ENCODE measurements at places on chromosomes 16 and 17.
A peak's percentile ranks its signal among the peaks of the same experiment; 100 is the strongest.

DNA sequence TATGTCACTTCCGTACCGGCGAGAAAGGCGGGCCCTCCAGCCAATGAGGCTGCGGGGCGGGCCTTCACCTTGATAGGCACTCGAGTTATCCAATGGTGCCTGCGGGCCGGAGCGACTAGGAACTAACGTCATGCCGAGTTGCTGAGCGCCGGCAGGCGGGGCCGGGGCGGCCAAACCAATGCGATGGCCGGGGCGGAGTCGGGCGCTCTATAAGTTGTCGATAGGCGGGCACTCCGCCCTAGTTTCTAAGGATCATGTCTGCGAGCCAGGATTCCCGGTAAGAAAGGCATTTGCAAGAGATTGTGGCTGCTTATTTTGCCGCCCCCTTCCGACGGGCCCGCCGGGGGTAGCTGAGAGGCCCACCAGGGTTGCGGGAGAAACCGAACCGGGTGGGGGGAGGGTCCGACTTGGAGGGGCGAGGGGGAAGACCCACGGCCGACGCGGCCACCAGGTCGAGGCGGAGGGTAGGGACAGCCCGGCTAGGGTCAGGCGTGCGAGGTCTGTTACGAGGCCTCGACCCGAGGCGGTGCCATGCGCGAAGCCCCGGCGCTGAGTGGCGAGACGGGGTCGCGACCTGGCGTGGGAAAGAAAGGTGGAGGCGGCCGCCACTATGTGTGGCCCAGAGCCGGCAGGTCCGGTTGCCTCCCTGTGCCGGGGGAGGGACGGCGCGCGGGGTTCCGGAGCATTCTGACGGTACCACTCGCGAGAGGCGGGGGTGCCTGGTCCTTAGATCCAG is 6.7 kb upstream of the CD68 start:
- peak; percentile 99 for DNase-seq

DNA sequence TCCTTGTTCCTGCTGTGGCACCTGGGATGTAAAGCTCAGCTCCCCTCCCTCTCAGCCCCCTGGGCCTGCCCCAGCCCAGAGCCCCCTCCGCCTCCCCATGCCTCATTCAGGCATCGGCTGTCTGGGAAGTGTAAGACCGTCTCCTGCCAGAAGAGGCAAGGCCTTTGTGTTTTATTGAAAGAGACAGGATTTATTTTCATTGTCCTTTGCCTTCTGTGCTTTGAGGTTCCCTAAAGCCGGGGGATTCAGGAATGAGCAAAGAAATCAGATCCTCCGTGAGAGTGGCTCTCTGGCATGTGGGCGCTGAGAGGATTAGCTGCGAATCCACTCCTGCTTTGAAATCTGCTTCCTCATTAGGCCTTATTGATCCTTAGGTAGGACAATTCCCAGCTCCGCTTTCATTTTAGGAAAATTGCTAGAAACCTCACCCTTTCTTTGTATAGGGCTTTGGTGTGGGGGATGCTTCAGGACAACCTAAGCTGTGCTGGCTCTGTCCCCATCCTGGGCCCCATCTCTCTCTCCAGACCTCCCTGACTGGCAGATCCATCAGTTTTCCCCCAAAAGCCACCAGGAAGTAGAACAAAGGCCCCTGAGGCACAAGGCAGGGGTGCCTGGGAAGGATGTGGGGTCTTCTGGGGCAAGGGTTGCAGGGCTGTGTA is 211.5 kb upstream of the TNRC6C start:
- DNase-seq, result no peak

DNA sequence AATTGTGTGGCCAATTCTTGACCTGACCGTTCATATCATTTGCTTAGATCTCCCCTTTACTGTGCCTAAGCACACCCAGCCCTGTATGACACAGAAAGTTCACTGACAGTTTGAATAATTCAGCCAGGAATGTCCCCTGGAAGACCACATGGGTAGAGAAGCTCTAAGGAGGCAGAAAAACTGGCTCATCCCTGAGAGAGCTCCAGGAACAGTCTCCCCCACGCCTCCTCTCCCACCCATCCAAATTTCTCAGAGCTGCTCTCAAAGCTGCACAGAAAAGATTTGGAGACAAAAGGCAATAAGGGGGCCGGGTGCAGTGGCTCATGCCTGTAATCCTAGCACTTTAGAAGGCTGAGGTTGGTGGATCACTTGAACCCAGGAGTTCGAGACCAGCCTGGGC is 11.2 kb downstream of the PRAC1 start:
- DNase-seq, result no peak

GRCh38 chr16:55555436-55555835 is 11.0 kb upstream of the CAPNS2 start:
- no peak for DNase-seq

DNA sequence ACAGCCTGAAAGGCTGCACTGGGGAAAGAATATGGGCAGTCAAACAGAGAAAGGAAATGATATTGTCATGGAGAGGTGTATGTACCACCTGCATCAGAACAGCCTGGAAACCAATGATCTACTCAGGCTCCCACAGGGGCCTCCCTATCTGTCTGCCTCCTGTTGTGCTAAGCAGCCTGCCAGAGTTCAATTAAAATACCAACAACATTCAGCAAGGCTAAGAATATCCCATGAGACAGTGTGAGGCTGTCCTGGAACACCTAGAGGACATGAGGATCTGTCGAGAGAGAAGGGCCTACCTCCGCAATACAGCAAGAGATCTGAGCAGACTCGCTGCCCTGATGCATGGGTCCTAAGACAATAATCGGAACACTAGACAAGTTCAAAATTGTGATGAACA is 8.4 kb downstream of the FXR2 start:
- no peak for DNase-seq

GRCh38 chr16:14529010-14529669 is 100.9 kb downstream of the PARN start:
- DNase-seq, result peak; percentile 28

GRCh38 chr17:41009301-41009760 is 403 bp upstream of the KRTAP3-1 start:
- no peak for DNase-seq

- DNase-seq, result no peak
These were observed 58.7 kb upstream of the ZNF423 start for GRCh38 chr16:49914657-49915056.

GRCh38 chr17:61157246-61157886 is 242.3 kb upstream of the TBX2 start:
- no peak for DNase-seq

- DNase-seq, result no peak
These were observed 48.2 kb downstream of the CCDC42 start for GRCh38 chr17:8696426-8696825.

GRCh38 chr16:88957887-88958577 is 19.0 kb downstream of the CBFA2T3 start:
- no peak for DNase-seq

- DNase-seq, result no peak
These were observed 214.9 kb downstream of the CEP112 start for GRCh38 chr17:65977041-65977440.

DNA sequence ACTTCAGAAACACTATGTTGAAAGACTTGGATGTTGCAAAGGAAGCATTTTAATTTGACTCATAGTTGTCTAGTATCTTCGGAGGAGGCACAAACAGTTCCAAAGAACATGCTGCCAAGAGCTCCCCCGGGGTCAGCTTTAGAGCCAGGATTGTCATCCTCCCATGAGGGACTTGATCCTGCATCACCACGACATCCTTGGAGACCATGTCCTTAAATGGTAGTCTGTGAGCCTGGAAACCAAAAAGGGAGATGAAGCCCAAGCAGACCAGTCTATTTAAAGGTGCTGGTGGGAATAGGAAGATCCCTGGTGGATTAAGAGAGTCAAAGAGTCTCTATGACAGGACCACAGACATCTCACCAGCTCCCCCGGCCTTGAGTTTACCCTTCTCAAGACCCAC is 33.3 kb upstream of the DYNLRB2 start:
- DNase-seq, result no peak

DNA sequence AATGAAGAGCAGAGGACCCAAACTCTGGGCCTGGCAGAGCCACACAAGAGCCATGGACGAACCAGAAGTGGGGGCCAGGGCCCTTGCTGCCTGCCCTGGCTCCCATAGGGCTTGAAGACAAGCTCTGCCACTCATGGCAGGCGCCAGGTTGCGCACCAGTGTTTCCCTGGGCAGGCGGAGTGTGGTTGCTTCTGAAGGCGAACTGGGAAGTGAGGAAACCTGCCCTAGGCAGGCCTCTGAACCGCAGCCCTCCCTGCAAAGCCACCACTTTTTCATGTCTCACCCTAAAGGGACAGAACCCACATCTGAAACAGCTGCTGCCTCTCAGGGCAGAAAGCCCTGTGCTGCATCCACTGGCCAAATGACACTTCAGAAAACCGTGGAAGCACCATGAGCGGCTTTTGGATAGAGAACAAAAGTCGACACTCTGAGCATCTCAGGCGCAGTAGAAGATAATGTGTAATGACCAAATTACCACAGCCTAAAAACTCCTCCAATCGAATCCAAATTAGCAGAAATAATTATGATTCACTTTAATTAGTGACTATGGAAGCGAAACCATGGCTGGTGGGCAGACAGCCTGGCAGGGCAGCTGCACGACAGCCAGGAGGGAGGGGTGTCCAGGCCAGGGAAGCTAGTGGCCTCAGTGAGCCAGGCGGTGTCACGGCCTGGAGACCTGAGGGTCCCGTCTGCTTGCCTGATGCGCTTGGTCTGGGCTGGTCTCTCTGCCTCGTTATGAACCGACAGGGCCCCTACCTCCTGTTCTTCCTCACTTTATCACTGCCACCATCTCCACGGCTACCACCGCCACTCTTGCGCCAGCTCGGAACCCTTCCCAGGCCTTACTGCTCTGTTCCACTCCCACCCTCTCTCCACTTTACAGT is 59.1 kb downstream of the PRMT7 start:
- no peak for DNase-seq

GRCh38 chr17:38958326-38958725 is 8.9 kb downstream of the FBXO47 start:
- DNase-seq, result no peak

DNA sequence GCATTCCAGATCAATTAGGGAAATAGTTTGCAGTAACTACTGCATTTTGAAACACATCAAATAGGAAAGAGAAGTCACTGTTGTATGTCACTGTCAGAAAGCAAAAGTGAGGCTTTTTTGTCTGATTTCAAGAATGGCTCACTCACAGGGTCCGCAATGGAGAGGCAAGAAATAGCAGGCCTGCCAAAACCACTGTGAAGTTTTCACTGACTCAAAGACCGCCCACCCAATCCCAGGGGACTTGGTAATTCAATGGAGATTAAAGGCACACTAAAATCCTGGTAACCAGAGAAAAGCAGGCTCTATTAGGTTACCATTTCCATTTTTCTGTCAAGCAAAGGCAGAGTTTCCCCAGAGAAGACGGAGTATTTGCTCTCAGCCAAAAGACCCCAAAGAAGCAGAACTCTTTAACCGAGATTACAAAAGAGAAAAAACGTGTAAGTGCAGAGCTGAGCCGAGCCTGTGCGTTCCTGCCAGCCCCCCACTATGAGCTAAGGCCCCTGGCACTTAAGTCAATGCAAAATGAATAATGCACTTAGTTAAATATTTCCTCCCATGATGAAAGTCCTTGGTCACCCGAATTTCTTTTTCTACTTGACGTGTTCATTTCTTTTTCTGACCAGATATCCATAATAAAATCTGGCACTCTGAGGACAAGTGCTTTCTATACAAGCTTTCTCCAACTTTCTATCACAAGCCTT is 57.0 kb downstream of the FOXL1 start:
- DNase-seq, result no peak

GRCh38 chr16:24348545-24349290 is 92.6 kb downstream of the CACNG3 start:
- DNase-seq, result no peak

DNA sequence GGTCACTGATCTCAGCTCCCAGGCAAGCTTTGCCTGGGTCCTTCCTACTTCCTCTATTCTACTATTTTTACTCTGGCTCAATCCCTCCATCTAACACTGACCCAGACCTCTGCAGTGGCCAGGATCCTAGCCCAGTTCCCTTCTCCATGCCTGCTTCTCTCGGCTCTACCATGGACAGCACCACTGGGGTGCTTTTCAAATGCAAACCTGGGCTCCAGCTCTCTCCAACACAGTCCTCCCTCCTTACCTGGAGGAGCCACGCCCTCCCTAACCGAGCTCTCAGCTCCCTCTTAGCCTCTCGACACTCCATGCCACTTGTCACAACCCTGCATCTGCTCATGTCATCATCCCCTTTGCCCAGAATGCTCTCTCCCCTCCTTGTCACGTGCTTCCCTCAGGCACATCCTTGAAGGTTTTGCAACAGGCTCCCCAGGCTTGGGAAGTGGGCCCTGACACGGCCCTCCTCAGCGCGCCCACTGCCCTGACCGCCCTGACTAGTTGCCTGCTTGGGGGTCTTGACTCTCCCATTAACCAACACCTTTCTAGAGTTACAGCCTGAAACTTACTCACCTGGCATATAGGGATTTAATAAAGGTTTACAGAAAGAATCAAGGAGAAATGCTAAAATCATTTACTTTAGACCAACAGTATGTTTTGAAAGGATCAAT is 41.6 kb downstream of the MARF1 start:
- DNase-seq, result no peak

DNA sequence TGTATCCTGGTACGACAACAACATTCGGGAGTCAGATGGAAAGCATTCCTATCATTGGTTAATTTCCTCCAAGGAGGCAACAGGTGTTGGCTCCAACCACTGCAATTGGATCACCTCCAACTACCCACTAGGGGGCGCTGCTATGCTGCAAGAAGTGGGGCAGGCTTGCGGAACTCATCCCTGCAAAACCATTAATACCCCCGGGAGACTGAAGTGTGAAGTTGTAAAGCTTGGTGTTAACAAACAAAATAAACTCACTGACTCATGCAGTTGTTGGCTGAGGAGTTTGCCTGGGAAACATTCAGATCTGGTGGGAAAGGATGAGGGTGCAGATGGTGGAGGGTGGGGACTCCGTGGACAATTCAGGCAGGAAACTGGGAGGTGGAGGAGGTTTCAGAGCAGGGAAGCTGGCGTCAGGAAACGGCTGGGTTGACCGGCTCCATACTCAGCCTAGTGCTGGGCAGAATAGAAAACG is 84.9 kb downstream of the HS3ST2 start:
- peak; percentile 15 for DNase-seq

GRCh38 chr17:83037084-83037873 is 42.1 kb upstream of the METRNL start:
- no peak for DNase-seq

DNA sequence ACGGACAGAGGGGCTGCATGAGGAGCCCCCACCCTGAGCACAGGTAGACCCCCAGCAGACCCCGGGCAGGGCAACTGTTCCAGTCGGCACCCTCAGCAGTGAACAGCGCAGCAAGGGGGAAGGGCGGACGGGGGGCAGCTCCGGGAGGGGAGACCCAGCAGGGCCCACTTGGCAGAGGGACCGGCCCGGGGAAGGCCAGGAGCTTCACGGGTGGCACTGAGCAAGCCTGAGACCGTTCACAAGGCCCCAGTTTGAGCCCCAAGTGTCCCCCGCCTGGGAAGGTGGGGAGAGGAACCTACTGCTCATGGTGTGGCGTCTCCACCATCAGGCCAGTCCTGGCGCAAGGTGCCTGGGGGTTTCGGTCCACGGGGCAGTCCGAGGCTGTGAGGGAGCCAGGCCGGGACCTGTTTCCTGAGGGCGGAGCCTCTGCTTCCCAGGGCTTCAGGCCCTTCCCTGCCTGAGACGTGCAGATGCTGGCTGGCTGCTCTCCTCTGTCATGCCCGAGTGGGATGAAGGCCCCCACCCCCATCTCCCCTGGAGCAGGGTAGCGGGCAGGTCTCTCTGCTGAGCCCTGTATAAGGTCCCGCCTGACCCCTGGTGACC is 54.4 kb upstream of the GNG13 start:
- DNase-seq, result no peak

- no peak for DNase-seq
These were observed 42.0 kb downstream of the CMIP start for GRCh38 chr16:81486540-81487061.

GRCh38 chr16:58021661-58022551 is 3.6 kb upstream of the MMP15 start:
- no peak for DNase-seq

Data from germinal center (tissue), 1 donor.